ENCODE measurements at places on chromosomes 2 and 18.

- no peak for DNase-seq
Measured at GRCh38 chr2:80303909-80304837, at the start of gene LRRTM1. TSS of gene LRRTM1 (minus strand) at chr2:80304752. CDS start at chr2:80303819, 933 bp downstream.

DNA sequence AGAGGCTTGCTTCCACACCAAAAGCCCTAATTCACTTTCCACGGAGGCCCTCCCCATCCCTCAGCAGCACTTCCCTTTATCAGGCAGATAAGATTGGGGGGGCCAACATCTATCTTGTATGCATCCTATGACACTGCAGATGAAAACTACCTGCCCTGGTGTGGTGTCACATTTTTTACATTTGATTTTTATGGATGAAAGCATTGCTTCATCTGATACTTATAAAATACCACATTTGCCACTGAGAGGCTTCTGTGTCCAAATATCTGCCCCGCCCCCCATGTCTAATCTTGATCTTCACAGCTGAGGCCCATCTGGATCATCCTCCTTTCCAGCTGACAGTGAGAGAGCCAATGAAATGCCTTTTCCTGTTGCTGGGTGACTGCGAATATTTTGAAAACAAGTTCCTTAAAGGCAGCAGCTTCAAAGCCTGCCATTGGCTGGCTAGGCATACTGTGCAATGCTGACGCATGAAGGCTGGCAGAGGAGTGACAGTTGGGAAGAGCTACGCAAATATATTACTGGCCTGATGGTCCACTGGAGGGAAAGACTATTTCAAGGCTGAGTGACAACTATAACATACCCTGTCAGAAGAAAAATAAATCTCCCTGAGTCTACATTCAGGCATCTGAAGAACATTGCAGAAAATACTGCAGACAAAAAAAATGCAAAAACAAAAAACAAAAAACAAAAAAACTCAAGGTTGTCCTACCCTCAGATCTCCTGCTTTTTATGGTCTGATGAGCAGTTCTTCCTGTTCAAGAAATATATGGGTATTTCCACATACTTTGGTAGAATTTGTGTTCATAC, 318.7 kb downstream of the PDE11A start:
- no peak for DNase-seq

- DNase-seq, result no peak
Measured at GRCh38 chr2:100178085-100178788, 35.8 kb upstream of the AFF3 start.

- DNase-seq, result no peak
Measured at GRCh38 chr2:122564843-122565242, 809.4 kb downstream of the TSN start.

GRCh38 chr2:71556692-71557250, 103.4 kb downstream of the DYSF start:
- no peak for DNase-seq

Measured in stimulated activated CD8-positive, alpha-beta memory T cell treated with anti-CD3 and anti-CD28 coated beads, Interleukin-7, amount 100 ng/mL, for 4 hours (primary cell).